ENCODE measurements at places on chromosomes 4 and X.

- DNase-seq: no peak
Measured at GRCh38 chr4:147899512-147899911, 167.6 kb downstream of the ARHGAP10 start.

DNA sequence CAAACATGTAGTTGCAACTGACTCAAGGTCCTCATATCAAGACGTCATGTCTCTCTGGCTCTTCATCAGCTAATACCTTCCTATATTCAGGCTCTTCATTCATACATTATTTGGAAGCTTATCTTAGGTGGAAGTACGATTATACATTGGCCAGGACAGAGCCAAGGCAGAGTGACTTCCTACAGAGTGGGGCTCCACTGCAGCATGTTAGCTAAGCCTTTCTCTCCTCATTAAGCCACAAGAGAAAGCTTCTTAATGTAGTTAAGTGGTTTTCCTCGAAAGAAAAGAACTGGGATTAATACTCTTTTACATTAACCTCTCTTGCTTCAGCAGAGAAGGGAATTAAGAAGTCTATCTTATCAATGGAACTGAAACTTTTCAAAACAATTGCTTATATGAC lies 15.0 kb downstream of the C4orf33 start:
- no peak for DNase-seq

- DNase-seq: no peak
Measured at GRCh38 chr4:154490583-154491340, 837 bp downstream of the DCHS2 start.

DNA sequence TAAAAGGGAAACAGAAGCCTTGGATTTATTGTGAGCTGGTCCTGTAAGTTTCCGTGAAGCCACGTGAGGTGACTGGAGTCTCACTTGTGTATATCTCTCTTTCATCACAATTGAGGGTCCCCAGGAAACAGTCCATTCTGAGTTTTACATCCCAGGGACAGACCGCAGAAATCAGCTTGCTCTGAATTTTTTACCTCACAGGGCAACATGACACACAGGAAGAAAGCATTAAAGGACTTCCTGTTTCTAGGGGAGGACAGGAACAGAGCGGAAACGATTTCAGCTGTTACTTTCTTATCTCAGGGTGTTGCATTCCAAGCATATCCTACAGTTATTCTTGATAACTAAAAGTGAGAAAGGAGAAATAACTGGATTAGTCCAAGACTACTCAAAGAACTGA lies 553.5 kb downstream of the TRAM1L1 start:
- DNase-seq: no peak

DNA sequence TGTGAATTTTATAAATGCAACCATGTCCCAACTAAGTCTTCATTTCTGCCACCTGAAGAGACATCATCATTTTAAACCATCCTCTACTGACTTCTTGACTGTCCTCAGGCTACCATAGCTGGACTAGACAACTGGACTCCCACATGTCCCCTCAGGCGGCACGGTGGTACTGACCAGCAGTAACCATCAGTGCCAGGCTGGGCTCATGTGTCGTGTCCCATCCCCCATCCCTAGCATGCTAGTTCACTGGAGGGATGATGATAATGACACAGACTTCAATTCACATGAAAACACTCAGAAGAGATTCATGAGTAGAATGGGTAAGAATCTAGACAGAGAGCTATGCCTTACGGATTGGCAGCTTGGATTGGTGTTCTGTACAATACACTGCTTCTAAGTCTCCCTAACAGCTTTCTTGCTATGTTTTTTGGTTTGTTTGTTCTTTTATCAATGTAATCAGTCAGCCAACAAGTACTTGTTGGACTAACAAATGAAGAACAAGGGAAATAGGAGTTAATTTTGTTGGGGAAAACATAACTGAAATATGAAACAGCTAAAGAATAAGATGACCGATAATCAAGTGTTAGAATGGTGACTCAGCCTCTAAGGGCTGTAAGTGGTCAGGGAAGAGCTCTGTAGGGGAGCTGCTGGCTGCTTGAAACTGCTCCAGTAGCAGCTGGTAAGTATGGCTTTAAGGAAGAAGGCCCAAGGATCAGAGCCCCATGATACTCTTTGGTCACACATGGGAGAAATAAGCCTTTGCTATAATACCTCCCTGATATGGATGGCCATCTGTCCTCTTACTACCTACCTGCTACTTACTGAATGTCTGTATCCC lies 10.3 kb downstream of the ZDHHC9 start:
- DNase-seq: no peak

- no peak for DNase-seq
Measured at GRCh38 chrX:135923353-135923752, 29.8 kb downstream of the SAGE1 start.

DNA sequence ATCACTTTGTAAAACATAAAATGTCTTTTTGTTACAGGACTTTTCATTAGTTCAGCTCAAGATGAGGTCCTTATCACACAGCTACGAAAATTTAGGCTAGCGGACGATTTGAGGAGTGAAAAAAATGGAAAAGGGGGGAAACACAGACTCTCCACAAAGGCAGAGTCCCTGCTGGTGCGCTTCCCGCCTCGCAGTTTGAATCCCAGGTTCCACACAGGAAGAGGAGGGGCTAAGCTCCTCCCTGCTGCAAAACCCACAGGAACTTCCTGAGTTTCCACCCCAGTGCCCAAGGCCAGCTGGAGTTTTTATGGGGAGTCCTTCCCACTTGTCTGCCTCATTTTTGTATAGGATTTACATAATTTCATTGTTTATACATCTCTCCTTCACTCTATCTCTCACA lies 11.2 kb downstream of the ADAM29 start:
- no peak for DNase-seq

DNA sequence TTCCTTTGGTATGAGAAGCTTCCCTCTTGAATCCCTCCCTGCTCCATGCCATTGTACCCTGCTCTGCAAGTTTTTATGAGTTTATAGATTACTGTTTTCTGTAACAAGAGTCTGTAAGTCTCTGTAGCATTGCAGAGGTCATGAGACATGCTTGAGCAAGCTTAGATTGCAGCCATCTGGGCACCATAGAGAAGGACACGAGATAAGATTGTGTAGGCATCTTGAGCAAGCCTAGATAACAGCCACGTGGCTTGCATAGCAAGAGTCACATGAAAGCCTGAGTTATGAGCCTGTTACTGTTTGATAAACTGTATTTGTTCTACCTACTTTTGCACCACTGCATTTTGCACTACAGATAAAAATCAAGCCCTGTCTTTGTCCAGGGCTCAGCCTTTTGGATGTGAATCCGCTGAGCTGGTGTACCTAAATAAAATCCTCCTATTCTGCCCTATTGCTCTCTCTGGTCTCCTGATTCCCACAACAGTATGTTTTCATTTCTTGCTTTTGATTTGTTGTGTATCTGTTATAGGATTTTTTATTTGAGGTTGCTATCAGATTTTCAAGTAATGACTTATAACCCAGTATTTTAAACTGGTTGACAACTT lies 127.4 kb upstream of the ANKRD50 start:
- DNase-seq: no peak

DNA sequence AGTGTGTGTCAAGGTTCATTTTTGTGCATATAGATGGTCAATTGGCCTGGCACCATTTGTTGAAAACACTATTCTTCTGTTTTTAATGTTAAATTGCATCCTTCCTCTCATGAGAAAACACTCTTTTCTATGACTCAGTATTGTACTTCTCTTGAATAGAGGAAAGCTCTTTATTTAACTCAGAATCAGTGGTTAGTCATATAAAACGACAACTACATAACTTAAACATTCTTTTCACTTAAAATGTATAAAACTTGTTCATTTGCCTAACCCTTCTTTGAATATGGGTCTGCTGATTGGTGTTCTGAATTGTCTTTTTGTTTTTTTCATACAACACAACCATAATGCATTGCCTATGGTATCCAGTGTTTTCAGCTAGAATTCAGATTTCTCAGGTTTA lies 17.2 kb upstream of the MRPL1 start:
- DNase-seq: no peak

DNA sequence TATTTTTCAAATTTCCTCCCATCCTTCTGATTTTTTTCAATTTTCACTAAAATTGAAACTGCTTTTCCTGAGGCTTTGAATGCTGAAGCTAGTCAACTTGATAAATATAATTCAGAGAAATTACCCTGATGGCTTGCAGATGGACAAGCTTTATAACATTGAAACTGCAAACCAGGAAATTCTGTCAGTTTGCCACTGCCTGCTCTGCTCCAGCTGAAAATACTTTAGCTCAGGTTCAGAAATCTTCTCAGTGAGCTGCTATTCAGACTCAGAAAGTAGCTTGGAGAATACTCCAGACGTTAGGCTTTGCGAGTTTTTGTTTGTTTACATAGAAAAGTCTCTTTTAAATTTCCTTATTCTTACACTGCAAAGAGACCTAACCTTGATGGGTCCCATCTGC lies 1574.7 kb downstream of the STIM2 start:
- DNase-seq: no peak

Data from CD4-positive, alpha-beta T cell treated with Interleukin-12 subunit alpha and Interleukin-12 subunit beta, for 1 hour (primary cell).